Activated CD8-positive, alpha-beta memory T cell treated with anti-CD3 and anti-CD28 coated beads for 1 hour (primary cell): ENCODE measurements at places on chromosomes 12 and 14.

DNA sequence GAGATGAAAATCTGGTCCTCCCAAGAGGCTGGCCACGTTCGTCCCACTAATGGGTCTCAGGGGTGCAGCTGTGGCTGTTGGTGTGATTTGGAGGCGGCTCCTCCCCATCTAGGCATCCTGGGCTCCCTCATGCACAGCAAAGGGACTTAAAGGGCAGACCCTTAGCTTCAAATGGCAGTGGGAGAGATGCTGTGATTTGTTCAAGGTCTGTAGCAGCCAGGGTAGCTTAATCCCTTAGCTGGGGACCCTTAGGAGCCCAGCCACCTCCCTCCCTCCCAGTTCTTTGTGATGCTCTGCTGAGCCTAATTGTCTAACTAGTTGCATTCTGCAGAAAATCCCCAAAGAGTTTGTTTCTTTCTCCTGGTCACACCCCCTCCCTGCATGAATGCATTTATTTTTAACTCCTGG is 18.3 kb downstream of the DYRK4 start:
- DNase-seq, result no peak

- DNase-seq, result no peak
These were observed 248.7 kb downstream of the SPTSSA start for GRCh38 chr14:34213332-34213731.

DNA sequence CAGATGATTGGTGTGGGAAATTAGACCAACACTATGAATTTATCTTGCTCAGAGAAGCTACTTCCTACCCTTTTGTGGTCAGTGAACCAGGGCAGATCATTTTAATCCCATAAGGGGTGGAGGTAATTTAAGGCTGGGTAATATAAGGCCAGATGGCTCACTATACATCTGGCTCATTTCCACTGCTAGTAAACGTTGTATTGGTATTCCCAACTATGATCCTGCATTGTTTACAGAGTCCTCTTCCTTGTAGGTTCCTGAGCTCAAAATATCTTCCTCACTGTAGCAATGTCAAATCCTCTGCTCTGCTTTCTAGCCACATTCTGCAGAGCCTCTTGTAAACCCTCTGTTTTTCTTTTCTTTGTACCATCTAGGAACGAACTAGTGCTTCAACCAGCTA is 93.0 kb upstream of the MGAT4C start:
- no peak for DNase-seq

- no peak for DNase-seq
These were observed 53.3 kb upstream of the CDKN3 start for GRCh38 chr14:54343272-54344121.

DNA sequence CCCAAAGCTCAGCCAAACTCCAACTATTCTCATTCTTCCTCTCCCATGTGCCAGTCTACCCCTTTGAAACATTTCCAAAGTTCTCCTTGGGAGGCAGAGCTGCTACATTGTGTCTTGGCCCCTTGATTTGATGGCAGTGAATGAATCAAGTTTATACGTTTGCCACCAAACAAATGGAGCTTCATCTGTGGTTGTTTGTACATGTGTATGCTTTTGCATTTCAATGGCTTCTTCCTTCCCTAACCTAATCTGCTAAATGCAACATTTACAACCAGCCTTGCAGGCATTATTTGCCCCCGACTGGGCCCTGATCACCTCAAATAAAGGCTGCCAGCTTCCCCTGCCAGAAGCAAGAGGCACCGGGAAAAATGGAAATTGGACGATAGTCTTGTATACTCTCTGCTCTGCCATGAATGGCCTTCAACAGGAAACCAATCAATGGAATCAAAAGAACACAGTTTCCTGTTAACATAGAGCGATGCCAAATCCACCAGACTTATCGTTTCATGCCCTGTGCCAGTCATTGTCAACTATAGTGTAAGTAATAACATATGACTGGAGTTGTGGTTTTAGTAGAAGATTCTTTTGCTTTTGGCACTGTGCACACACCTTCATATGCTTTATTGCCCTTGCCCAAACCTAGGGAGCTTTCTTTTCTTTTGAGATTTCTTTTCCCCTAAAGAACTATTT is 97.8 kb downstream of the TMEM30B start:
- no peak for DNase-seq

DNA sequence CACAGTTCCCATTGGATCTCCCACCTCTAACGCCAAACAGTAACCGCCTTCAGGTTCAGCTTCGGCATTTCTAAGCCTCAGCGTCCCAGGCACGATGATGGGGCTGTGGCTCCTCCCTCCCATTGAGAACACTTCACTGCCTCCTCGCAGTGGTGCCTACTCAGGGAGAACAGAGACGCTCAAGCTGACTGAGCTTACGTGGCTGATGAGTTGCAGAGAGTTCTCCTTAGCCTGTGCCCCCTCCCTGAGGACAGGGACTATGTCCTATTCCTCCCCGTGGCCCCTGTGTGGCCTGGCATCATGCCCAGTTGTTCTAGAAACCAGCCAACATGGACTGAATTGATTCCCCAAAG is 87.0 kb downstream of the ITPK1 start:
- DNase-seq, result no peak

- DNase-seq, result no peak
These were observed 1.0 kb downstream of the CD9 start for GRCh38 chr12:6201213-6201608.

DNA sequence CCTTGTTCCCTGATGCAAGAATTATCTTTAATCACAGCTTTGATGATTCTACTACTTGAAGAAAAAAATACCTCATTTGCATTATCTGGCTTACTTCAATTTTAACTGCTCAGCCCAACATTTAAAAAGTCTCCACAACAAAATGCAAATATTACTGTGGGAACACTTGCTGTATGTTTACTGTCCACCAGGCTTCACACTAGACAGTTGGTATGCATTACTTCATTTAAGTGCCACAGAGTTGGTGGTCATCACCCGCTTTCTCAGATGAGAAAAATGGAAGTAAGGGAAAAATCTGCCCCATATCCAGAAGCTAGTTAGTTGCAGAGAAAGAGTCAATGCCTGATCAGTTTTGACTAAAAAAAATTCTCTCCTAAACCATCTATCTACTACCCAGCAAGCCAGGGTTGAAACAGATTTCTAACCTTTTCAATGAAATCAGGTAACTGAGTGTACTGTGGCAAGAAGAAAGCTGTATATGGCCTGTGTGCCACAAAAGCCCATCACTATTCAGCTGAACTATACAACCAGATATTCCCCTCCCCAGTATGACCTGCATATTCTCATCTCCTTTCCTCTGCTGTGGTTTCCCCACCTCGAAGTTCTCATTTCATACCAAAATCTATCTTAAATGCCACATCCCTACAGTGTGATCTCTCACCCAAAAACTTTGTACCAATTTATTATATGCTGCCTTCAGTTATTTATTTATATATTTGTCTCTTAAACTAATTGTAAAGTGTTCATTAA is 90.3 kb downstream of the ATP2B1 start:
- no peak for DNase-seq

GRCh38 chr14:89455412-89455811 is 38.4 kb upstream of the FOXN3 start:
- DNase-seq, result no peak

DNA sequence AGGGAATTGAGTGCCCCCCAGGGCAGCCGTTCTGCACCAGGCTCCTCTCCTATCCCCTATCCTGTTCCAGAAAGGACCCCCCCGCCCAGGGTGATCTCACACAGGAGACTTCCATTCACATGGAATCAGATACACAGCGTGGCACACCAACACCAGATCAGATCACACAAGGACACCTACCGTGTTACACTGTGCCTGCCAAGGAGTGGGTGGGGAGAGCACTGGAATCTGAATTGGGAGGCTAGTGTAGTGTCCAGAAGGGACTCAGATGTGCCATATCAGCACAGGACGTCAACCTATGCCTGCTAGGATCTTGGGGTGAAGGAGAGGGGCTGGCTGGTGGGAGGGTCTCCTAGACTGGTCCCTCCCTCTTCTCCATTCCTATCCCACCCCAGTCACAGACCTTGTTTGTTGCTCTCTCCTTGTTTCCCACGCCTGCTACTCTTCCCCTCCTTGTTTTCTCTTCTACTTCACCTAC is 2.3 kb downstream of the PTMS start:
- DNase-seq, result no peak

DNA sequence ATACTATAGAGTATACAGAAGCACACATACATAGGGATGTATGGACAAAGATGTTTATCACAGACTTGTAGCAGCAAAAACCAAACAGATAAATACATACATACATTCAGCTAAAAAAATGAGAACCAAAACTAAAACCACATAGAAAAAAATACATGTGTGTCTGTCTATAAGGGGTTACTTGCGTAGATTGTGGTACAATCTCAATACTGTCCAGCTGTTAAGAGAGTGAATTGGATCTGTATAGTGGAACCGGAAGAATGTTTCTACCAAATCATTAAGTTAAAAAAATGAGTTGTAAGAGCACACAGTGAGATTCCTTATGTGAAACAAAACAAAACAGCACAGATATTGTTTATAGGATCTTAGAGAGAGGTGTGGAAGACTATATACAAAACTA is 44.2 kb upstream of the DCD start:
- DNase-seq, result no peak

GRCh38 chr12:20653871-20654270 is 41.3 kb upstream of the SLCO1C1 start:
- no peak for DNase-seq
